Stimulated activated CD4-positive, alpha-beta T cell treated with anti-CD3 and anti-CD28 coated beads, TNF-alpha, amount 100 ng/mL, for 24 hours (primary cell): ENCODE measurements at places on chromosomes 3 and 15.

DNA sequence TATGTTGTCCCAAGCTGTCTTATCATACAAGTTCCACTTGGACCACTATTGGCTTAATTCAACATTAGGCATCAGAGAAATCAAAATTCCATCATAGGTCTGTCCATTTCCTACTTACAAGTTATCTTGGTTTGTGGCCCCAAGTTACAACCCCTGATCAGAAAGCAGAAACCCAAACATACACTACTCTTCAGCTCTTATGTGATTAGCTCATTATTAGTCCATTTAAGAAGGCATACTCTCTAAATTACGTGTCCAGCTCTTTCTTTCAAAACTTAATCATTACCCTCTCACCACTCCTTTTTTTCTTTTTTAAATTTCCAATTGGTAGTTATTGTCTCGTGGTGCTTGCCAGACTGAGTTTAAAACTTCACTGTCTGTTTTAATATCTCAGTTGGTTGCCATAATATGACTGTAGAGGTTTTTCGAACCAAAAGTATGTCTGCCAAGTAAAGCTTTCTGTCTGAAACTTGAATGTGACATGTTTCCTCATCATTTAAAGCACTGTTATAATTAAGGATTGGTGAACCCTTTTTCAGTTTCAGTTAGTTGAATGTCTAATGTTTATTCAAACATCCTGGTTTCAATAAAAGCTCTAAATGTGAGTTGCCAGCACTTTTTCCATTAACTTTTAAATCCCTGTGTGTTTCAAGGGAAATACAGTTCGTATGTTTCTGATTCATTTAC is 150.3 kb downstream of the SAMMSON start:
- no peak for DNase-seq

DNA sequence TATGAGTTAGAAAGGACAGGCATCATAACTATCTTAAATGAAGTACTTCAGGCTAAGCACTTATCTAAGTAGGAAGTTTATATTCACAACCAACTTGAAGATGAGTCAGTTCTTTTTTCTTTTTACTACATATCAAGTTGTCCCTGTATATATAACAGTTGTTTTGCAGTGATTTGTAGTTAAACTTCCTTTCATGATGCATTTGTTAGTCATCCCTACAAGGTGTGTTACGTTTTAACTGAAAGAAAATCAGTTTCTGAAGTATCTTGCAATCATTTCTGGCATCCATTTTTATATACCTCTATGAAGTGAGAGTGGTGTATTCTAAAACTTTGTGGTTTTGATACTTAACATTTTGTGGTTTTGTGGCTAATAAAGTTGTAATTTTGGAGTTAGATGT is 46.1 kb downstream of the ZFAND6 start:
- DNase-seq = no peak

- DNase-seq = no peak
Observed at GRCh38 chr15:64808785-64809453, 16.5 kb downstream of the PIF1 start.

- DNase-seq = no peak
Observed at GRCh38 chr15:39884351-39884750, 35.7 kb downstream of the GPR176 start.

DNA sequence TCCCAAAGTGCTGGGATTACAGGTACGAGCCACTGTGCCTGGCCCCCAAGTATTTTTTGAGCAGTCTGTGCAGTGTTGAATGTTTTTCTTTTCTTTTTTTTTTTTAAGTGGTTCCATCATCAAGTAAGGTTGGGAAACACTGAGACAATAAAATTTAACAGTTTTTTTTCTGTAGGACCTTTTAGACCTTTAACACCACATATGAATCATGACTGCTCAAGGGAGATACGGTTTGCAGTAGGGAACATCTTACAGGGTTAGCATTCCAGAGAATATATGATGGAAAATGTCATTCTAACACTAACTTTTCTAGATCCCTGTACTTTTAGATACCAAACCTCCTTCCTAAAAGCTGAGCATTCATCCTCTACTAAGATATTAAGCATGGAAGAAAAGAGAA is 41.7 kb downstream of the SNX4 start:
- DNase-seq = no peak

- peak; percentile 49 for DNase-seq
Observed at GRCh38 chr15:77496715-77497109, 76.0 kb downstream of the HMG20A start.

GRCh38 chr3:169280010-169280585 is 383.4 kb downstream of the MECOM start:
- no peak for DNase-seq

- DNase-seq = no peak
Observed at GRCh38 chr3:140128217-140128616, 193.2 kb downstream of the CLSTN2 start.

DNA sequence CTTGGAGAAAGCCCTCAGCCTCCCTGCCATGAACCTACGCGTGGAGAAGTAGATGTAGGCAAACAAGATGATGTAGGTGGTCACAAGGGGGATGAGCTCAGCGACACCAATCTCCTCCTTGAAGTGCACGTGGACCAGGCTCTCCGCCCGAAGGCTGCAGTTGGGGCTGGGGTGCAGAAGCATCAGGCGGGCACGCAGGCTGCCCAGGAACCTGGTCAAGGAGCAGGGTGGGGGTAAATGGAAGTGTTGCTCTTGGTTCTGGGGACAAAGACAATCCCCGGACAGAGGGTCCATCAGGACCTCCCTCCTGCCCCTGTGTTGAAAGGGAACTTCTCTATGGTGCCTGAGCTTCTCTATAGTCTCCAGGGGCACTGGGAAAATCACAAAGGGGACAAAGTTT is 45.1 kb downstream of the PTPN23 start:
- no peak for DNase-seq

GRCh38 chr3:78154521-78155186 is 1114.8 kb downstream of the ROBO2 start:
- no peak for DNase-seq

DNA sequence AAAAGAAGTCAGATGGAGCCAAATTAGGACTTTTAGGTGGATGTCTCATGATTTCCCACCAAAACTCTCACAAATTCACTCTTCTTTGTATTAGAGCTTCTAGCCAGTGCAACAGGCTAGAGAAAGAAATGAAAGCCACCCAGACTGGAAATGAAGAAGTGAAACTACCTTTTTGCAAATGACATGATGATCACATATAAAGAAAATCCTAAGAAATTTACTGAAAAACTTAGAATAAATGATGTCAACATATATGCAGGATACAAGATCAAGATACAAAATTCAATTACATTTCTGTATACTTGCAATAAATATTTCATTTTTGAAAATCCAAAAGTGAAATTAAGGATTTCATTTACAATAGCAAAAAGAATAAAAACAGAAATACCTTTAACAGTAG is 110.8 kb downstream of the LRIG1 start:
- DNase-seq = no peak

DNA sequence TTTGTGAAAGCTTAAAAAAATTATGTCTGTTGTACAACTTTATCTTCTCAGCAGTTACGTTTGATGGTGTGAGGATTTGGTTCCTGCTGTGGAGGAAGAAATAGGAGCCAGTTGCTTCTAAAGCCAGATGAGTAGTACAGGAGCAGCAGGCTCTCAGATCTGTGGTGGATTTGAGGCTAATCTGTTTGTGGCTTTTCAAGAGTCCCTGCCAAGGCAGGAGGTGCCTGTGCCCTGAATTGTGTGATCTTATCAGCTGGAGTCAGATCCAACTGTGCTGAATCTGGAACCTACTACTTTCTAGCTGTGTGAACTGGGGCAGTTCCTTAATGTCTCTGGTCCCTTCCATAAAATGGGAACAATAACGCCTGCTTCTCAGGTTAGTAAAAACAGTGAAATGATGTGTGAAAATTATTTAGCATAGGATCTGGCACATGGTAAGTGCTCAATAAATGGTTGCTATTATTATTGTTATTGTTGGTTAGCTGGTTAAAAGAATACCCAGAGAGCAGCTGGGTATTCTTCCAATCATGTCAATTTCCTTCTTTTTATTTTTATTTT is 7.7 kb downstream of the CLDN11 start:
- no peak for DNase-seq

GRCh38 chr3:149523512-149524299 is 49.2 kb downstream of the TM4SF4 start:
- DNase-seq = no peak

GRCh38 chr15:97224191-97224641 is 736.3 kb upstream of the ARRDC4 start:
- DNase-seq = no peak

- DNase-seq = peak; percentile 20
Observed at GRCh38 chr3:59450946-59451763, 401.3 kb upstream of the CFAP20DC start.

- no peak for DNase-seq
Observed at GRCh38 chr3:129892486-129892856, 1.0 kb downstream of the TMCC1 start.

GRCh38 chr3:8371960-8372463 is 129.6 kb upstream of the LMCD1 start:
- no peak for DNase-seq

GRCh38 chr3:145243875-145244274 is 917.1 kb downstream of the PLOD2 start:
- no peak for DNase-seq

DNA sequence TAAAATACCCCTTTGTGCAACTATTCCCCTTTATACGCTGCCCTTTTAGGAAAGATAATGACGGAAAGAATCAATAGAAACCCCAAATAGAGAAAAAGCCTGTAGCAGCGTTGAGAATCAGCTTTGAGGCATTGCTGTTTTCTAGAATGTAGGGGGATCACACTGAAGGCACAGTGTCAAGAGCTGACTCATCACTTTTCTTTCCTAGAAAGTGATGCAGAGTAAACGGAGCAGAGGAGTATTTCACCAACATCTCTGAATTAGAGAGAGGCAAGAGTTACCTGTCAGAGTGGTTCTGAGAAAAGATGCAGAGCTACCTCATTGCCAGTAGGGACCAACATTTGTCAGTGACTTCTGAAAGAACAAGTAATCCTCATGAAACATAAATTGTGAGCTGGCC is 269.8 kb upstream of the TMC3 start:
- DNase-seq = no peak

DNA sequence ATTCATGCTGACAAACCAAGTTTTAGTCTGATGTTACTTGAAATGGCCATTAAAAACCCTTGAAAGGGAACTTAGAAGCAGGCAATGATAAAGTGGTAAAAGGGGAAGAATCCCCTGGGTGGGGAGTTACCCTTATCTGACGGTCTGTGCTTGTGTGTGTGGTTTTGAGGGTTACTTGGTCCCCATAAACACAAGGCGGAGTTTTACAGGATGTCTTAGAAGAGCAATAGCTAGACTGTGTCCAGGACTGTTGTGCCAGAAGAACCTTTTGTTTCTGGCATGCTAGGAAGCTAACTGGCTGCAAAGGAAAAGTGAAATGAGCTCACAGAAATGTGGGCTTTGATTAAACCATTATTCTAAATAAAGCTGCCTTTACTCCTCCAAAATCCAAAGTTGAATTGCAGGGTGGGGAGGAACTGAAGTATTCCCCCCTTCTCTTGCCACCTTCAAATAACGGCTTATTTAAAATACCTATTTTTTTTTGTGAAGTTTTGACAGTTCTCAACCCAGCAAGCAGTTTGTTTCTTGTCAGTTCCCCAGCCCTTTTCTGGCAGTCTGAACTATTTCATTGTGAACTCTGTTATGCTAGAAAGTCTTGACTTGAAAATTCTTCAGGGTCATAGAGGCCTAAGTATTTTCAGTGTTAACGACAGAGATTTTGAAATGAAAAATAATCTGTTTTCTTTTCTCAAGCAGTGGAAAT is 443.5 kb downstream of the OTOL1 start:
- DNase-seq = no peak

- DNase-seq = no peak
Observed at GRCh38 chr3:111764645-111765091, 94.4 kb upstream of the PHLDB2 start.

- DNase-seq = no peak
Observed at GRCh38 chr3:171718493-171719185, 91.6 kb downstream of the PLD1 start.

- DNase-seq = no peak
Observed at GRCh38 chr3:23038471-23038870, 164.7 kb upstream of the UBE2E2 start.

DNA sequence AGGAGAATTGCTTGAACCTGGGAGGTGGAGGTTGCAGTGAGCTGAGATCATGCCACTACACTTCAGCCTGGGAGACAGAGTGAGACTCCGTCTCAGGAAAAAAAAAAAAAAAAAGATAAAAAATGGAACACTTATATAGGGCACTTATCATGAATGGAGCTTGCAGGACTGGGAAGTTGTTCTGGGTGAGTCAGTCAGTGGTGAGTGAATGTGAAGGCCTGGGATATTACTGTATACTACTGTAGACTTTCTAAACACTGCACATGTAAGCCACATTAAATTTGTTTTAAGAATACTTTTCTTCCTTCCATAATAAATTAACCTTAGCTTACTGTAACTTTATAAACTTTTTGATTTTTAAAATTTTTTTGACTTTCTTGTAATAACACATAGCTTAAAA is 59.8 kb downstream of the SFMBT1 start:
- DNase-seq = no peak

- no peak for DNase-seq
Observed at GRCh38 chr3:171953301-171954022, 85.9 kb upstream of the FNDC3B start.

DNA sequence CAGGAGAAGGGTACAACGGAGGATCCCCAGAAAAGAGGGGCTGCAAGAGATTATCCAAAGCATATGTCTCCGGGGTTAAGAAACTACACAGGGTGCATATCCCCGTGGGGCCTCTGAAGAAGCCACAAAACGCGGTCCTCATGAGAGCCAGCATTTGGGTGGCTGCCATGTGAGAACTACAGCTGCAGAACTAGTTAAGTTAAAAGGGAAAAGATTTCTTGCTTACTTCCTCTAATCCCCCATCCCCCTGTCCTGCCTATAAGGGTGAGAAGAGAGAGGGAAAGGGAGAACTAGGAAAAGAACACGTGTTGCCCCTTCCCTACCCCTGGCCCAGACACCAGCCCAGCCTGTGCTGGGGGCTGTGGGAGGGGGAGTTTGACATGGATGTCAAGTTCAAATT is 70.4 kb upstream of the PCSK6 start:
- no peak for DNase-seq

DNA sequence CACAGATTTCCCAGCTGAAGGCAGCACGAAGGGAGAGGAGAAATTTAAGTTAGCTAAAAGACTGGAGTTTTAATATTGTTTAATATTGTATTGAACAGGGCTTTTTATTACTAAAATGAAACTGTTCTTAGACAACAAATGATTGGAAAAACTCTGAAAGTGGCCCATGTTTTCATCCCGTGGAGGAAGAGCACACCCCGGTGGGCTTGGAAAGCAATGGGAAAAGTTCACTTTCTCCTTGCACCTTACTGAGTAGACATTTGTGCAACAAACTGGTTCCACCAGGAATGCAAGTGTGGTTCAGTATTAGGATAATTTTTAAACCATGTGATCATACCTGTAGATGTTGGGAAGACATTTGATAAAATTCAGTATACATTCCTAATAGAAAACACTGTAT is 8.2 kb upstream of the ESYT3 start:
- no peak for DNase-seq

GRCh38 chr3:105845488-105845887 is 23.3 kb downstream of the CBLB start:
- no peak for DNase-seq
